SHP77 treated with DMSO at 0.1 percent for 48 hours (cell line): ENCODE measurements at places on chromosomes 13 and 19.

GRCh38 chr19:7701049-7701653 is 780 bp downstream of the FCER2 start:
- no peak for DNase-seq

DNA sequence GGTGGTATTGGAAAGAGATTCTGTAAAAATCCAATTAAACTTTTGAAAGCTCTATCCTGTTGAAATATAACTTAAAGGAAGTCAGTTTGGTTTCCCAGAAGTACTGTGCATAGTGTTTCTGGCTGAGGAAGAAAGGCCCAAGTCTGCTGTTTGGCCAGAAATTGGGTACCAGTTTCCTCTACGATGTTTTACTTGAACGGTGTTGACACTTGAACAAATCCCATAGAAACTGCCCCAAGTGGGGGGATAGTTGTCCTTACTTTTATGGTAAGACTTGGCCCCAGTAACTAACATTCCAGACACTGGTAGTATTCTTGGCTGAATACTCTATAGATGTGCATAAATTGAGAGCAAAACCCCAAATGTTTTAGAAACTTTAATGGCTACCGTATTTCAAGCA is 14.2 kb downstream of the KLF5 start:
- DNase-seq, result no peak

DNA sequence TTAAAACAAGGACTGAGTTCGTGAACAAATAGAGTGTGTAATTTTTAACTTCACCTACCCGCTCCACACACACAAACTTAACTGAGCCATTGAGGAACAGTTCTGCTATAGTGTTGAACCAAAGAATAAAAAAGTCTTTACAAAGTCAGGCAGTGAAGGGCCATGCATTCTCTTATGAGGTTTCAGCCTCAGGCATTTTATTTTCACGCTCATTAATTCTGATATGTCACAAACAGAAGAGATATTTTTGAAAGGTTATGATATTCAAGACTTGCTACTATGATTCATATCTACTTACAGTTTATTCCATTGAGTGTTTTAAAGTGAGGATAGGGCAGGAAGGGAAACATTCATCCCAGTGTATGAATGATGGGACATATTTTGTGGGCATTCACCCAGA is 282.2 kb downstream of the SLITRK5 start:
- no peak for DNase-seq

DNA sequence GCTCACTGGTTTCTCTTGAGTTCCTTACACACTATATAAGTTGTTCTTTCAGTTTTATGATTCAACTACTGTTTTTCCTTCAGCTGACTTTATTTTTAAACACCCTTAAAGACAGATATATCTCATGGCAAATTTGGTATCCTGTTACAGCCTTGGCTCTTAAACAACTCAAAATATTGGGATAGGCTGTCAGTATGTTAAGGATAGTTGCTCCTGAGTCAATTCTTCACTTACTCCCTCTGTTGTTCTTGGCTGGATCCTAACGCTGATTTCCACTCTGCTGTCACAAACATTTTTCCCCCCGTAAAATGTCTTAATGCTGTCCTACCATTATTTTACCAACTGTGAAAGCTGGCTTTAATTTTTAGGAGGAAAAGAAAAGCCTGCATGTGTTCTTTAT is 1.2 kb downstream of the KCNRG start:
- no peak for DNase-seq

DNA sequence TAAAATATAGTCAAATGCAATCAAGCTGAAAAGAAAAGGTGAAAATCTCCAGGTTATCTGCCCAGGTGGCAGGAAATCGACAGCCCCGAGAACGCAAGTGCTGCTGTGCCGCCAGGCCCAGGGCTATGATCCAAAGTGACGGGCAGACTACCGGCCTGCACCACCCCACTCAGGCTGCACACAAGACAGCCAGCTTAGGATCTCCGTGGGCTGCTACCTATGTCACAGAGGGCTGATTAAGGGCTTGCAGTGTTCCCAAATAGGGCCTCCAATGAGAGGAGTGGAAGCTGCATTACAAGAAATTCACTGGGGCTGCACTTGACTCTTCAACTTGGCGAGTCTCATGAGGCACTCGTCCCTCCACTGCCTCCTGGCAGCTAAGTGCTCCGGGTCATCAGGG is 121.8 kb downstream of the CRYL1 start:
- no peak for DNase-seq

DNA sequence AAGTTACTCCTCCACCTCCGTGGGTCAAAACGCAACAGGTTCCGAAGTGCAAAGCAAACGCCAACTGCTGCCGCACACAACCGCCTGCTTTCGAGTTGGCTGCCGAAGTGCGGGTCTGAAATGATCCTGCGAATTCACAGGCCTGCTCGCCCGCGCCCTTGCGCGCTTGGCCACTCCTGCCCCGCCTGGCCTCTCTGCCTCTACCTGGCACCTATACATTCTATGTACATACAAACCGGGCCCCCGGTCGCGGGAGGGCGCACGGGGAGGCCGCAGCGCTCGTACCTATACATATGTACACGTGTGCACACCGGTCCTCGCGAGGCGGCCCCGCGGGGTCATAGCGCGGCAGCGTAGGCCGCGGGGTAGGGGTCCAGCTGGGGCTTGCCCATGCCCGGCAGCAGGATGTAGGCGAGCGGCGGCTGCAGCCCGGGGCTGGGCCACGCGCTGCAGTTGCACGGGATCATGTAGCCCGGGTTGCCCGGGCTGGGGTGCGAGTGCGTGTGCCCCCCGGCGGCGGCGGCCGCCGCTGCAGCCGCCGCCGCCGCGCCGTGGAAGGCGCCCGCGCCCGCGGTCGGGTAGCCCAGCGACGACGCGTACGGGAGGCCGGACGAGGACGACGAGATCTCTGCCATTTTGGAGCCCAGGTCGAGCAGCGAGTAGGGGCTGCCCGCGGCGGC is 1.3 kb downstream of the SOX21 start:
- DNase-seq, result peak; percentile 87

- no peak for DNase-seq
Measured at GRCh38 chr13:99260216-99260615, 2.0 kb upstream of the GPR18 start.

- no peak for DNase-seq
Measured at GRCh38 chr13:60267498-60268202, 103.9 kb upstream of the DIAPH3 start.

DNA sequence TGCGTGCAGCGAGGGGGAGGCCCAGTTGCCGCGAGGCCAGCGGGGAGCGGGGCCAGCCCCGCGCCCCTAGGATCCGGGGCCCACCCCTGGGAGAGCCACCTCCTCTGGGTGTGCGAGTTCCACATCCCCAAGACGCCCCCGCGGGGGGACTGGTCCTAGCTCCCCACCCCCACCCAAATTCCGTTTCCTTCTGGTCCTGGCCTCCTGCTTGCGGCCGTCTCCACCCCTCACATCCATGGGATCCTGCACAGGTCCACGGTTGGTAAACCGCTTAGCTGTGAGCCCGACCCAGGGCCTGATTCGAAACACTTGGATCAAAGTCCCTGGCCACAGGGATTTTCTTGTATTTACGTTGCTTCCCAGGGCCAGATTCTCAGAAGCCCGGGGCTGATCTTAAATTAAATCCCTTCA is 324 bp upstream of the FBXO17 start:
- no peak for DNase-seq

DNA sequence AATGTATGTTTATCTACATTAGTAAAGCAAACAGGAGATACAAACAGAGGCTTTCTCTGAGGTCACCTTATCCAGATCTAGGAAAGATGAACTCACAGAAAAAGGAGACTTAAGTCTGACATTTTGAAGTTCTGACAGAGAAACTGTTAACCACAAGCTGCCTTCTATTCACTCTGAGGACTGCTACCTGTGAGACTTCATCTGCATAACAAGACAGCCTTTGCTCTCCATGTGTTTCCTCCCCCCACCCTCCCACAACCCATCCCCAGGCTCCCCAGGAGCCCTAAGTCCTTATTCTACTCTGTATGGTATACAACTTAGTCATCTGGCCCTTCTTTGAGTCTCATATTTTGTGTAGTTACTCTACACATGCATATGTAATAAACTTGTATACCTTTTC is 699.0 kb downstream of the FGF9 start:
- DNase-seq, result no peak

DNA sequence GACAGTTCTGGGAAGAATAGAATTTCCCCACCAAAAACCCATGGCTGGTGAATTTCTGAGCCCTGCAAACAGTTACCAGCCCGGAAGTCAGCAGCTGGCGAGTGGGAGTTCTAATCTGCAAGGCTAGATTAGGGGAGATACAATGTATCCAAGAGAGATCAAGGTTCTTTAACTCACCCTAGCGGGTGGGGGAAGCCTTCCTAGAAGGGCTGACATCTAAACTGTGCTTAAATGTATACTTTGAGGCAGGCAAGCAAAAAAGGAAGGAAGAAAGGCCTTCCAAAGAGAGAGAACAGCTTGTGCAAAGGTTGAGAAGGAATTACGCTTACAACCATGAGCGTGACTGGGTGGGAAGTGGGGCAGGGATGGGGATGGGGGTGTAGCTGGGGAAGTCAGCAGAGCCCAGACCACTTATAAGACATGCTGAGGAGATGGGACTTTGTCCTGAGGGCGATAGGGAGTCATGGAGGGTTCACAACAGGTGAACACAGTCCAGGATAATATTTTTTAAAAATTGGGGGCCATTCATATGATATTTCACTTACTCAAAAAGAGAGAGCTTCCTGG is 20.8 kb upstream of the ZNRF4 start:
- no peak for DNase-seq

DNA sequence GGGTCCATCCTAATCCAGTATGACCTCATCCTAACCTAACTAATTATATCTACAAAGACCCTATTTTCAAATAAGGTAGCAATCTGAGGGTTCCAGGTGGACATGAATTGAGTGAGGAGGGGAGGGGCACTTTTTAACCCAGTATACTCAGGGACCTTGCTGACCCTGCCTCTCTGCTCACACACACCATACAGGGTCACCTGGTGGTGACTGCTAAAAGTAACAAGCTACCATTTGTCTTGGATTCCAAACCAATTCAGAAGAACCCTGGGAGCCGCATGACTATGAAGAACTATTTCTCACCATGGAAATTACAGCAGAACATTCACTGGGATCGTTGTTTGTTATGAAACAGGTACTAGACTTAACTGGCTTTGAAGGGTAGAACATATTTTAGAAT is 151.9 kb downstream of the LACC1 start:
- DNase-seq, result no peak

GRCh38 chr19:16566161-16566560 is 6.1 kb downstream of the SLC35E1 start:
- no peak for DNase-seq

DNA sequence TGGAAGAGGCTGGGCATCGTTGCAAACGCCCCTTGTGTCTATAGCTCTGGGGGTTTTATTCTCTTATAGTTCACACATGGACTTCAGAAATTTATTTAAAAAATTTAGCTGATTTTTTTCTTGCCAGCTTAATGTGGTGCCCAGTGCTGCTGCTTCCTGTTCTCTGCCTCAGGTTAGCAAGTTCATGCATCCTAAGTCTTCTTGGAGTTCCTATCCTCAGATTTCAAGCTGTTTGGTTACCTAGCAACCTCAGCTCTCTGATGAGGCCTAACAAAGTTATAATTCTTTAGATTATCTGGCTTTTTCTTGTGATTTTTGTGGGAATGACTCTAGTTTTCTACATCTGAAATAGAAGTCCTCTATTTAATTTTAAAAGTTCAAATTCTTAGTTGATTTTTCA is 250.9 kb downstream of the MAB21L1 start:
- no peak for DNase-seq

DNA sequence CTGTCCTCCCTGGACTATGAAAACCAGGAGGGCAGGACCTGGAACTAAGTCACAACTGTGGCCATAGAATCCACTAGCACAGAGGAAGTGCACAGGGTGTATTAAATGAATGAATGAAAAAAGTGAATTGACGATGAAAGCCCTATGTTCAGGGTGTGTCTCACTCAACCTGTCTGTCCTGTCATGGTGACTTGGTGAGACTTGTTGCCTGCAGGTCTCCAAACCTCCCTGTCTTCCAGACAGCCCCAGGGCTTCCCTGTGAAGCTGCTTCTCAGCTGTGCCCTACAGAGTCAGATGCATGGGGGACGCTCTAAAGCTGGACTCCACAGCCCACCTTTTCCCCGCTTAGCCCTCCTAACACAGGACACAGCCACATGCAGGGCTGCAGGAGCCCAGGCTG is 4.8 kb upstream of the IGFL1 start:
- DNase-seq, result no peak

GRCh38 chr13:25171517-25172302 is at the start of gene AMER2:
Gene AMER2 (minus strand): TSS chr13:25172288. CDS start chr13:25171619, 669 bp downstream.
- DNase-seq, result no peak

GRCh38 chr13:111640006-111640405 is 319.6 kb downstream of the TEX29 start:
- DNase-seq, result no peak

- no peak for DNase-seq
Measured at GRCh38 chr19:40590464-40591265, 10.5 kb upstream of the LTBP4 start.

DNA sequence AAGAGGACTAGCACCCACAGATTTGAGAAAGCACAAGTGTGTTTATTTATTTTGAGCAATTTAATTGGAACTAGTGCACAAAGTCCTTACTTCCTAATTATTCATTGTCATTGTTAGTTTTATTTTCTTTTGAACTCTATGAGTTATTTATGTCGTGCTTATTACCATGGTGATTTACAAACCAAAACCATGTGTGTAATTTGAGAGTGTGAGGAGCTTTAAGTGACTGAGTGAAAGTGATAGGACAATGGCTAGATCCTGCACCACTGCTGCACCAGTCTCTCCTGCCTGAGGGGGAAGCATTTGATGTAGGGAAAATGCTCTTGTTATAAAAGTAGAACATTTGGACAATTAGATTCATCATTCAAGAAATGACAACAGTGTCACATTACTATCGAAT is 172.3 kb upstream of the KLF12 start:
- no peak for DNase-seq

GRCh38 chr13:68185444-68186141 is 955.5 kb upstream of the PCDH9 start:
- no peak for DNase-seq

DNA sequence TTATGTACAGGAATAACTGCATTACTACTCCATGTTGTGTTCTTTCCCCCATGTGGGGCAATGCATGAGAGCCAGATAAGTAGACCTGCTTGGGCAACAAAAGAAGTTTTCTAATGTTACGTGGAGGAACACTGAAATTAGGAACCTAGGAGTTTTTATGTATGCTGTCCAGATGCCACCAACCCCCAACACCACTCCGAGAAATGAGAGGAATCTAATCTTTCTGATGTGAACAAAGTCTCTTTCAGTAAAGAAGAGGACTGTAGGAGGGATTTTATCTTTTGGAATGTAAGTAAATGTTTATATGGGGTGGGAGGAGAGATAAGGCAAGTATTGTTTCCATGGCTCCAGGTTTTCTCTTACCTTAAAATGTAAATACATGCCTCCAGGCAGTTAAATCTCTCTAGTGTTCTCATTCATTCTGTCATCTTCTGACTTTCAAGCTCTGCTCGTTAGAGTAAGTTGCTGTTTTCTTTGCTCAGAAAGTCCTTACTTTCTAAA is 820.6 kb downstream of the PCDH17 start:
- no peak for DNase-seq

GRCh38 chr13:31167490-31167889 is 5.8 kb upstream of the HSPH1 start:
- DNase-seq, result no peak

- DNase-seq, result peak; percentile 23
Measured at GRCh38 chr19:18437491-18438330, at the start of gene ISYNA1. Gene ISYNA1 (minus strand): TSS chr19:18438133. CDS start chr19:18437979, 154 bp downstream.
